ENCODE measurements at places on chromosomes 1 and 21.

DNA sequence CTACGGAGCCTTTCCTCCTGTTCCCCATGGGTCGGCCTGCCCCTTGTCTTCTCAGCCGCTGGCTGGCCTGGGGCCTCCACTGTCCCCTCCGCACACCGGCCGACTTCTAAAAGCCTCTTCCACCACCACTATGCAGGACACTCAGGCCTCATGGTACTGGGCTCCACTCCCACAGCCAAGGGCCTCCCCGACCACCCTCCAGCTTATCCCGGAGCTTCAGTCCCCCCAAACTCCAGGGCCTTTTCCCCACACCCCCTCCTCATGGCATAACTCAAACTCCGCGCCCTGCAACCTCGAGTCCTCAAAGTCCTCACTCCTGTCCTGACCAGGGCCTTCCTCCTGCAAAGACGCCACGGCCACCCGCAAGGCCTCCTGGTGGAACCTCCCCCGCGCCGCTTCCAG lies 2.0 kb downstream of the LRRC41 start:
- DNase-seq, result peak; percentile 17

DNA sequence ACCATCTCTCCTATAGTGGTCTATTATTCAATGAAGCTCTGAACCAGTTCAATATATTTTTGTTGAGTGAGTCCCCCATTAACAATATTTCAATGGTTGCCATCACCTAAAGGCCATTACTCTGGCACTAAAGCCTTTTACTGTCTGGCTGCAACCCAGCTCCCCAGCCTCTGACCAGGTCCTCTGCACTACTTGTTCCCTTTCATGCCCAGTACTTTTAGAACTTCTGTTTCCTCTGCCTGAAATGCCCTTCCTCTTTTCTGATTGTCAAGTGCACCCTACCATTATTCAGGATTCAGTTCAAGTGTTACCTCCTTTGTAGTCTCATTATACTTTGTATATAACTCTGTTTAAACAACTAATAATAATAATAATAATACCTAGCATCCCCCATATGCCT lies 30.4 kb upstream of the ZFYVE9 start:
- DNase-seq, result no peak

- DNase-seq, result no peak
These were observed 52.4 kb upstream of the PAX7 start for GRCh38 chr1:18578271-18578670.

DNA sequence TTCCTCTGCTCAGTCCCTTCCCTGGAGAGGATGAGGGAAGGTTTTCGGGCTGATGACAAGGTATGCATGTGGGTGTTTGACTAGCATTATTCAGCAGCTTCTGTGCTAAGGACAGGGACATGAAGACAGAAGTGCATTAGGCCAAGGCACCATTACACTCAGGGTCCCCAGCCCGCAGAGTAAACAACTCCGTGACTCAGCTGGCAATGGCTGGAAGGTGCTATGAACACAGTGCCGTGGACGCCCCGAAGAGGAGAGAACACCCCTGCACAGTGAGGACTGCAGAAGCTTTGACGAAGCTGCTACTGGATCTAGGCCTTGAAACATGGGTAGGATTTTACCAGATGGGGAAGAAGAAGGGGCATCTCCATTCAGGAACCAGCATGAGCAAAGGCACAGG lies 13.7 kb upstream of the EPS8L3 start:
- DNase-seq, result no peak

- DNase-seq, result peak; percentile 43
These were observed 115.9 kb downstream of the HIVEP3 start for GRCh38 chr1:41802532-41803501.

GRCh38 chr21:16815243-16815642 lies 697.6 kb upstream of the CXADR start:
- DNase-seq, result no peak

DNA sequence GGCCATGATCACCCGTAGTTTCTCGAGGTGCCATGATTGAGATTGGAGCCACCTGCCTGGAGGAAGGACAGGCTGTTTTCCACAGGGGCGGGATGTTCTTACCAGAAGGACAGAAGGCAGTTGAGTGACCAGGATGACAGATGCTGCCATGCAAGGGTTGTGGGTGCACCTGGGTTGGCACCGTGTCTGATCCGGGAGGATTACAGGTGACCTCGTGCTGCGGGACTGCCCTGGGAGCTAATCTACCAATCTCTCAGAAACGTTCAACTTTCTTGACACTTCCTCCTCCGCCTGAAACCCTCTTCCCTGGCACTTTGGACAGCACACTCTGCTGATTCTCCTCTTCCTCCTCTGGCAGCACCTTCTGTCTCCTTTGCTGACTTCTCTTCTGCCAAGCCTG lies 13.8 kb upstream of the SLC6A9 start:
- no peak for DNase-seq

GRCh38 chr1:208448425-208448824 lies 204.2 kb upstream of the PLXNA2 start:
- no peak for DNase-seq

- DNase-seq, result no peak
These were observed 17.4 kb upstream of the HIVEP3 start for GRCh38 chr1:41936107-41936506.

GRCh38 chr1:2354511-2355372 lies 36.6 kb downstream of the MORN1 start:
- no peak for DNase-seq

- no peak for DNase-seq
These were observed 6.4 kb downstream of the DYRK1A start for GRCh38 chr21:37372951-37373350.

- DNase-seq, result no peak
These were observed 26.2 kb upstream of the CD1D start for GRCh38 chr1:158154501-158154900.

- DNase-seq, result no peak
These were observed 269.5 kb downstream of the GRIK3 start for GRCh38 chr1:36764798-36765197.

- no peak for DNase-seq
These were observed 142.9 kb downstream of the TIAM1 start for GRCh38 chr21:31201144-31201543.

DNA sequence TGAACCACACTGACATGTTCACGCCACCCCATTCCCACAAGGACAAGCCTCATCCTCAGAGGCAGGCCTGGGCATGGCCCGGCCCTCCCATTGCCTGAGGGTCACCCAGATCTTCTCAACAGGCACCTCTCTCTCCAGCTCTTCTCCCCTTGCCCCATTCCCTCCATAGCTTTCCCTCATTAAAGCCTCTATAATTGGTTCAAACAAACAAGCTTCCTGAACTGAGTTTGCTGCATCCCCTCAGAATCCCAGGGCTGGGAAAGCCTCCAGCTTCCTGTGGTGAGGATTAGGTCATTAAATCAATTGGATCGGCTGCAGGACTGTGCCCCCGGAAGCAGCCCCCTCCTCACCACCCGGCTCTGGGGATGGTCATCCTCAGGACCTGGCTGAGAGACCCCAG lies 18.9 kb downstream of the CTNNBIP1 start:
- DNase-seq, result no peak

DNA sequence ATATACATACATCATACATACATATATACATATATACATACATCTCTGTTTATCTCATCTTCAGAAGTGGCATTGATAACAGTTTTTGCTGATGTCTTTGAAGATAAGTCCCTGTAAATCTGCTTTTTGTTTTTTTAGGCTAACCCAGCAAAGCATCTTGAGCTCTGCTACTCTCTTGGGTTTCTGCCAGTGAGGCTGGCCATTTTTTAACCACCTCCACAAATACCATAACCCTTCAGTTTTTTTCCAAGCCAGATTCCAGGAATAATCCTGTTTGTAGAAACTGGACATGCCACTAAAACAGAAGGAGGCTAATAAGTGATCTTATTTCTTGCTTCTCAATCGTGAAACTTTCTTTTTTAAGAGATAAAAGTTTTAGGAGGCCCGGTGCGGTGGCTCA lies 21.6 kb downstream of the SDHC start:
- DNase-seq, result no peak

- no peak for DNase-seq
These were observed 6.0 kb downstream of the TRPM2 start for GRCh38 chr21:44359396-44359795.

DNA sequence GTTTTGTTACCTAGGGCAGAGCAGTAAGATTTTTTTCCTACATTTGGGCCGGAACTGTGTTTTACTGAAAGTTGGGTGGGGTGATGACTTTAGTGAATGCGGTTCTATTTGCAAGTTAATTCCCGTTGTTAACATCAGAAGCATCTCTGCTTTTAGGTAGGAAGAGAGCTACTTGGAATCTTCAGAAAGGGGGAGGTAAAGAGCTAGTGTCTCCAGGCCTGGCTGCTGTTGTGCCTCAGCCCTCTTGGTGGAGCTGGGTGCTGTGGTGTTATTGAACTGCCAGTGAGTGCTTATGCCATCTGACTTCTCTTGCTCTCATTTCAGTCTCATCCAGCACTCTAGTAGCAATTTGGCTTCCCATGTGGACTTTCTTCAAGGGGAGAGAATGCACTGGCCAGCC lies 3.4 kb downstream of the KDM4A start:
- peak; percentile 13 for DNase-seq

- no peak for DNase-seq
These were observed 23.9 kb downstream of the CTNNBIP1 start for GRCh38 chr1:9886092-9886742.

GRCh38 chr1:50155541-50155940 lies 46.8 kb downstream of the ELAVL4 start:
- DNase-seq, result no peak

DNA sequence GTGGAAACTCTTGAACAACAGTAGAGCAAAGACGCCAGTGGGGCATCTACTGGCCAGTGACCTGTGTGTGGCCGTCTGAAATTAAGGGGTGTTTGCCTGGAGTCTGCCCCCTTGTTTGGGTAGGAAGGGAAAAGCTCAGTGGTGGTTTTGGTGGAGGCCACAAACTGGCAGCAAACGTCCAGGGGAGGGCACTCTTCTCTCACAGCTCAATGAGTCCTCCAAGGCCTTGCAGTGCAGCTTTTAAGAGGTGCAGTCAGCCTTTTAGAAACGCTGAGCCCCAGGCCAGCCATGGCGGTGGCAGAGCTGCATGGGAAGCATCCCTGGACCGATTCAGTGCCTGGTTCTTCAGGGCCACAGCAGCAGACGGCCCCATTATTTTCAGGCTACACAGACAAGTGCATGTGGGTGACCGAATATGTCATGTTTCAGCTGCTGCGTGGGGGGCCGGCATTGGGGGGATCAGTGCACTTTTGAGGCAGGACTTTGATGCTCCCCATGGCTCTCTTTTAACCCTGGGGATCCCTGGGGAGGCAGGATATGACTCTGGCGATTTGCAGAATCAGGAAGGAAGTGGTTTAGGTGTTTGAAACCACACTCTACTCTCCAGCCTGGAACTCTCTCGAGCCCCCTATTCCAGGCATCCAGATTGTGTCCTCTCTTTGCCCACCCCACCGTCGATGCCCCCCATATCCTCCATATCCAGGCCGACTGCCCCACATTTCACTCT lies 414.0 kb downstream of the PRDM2 start:
- DNase-seq, result no peak

DNA sequence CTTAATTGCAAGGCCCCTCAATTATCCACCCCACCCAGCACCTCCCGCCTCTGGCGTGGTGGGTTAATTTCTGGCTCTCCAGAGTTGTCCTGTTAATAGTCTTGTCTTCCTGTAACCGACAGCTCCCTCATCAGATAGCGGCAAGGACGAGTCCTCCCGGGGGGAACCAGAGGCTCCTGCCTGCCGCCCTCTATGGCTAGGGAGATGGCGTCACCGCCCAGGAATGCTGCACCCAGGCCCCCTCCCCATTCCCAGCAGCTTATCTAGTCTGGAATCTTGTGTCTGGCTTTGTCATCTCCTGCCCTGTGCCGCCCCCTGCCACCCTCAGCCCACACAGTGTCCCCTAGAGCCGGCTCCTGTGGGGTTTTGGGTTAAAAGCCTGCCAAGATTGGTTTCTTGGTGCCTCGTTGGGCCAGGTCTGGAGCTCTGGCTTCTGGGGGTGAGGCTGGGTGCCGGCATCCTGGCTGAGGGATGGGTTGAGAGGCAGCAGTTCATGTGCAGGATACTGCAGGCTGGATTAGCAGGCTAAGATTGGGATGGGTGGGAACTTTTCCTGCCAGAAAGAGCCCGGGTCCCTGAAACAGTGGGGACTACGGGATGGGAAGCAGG lies 48.8 kb downstream of the EDN2 start:
- no peak for DNase-seq

DNA sequence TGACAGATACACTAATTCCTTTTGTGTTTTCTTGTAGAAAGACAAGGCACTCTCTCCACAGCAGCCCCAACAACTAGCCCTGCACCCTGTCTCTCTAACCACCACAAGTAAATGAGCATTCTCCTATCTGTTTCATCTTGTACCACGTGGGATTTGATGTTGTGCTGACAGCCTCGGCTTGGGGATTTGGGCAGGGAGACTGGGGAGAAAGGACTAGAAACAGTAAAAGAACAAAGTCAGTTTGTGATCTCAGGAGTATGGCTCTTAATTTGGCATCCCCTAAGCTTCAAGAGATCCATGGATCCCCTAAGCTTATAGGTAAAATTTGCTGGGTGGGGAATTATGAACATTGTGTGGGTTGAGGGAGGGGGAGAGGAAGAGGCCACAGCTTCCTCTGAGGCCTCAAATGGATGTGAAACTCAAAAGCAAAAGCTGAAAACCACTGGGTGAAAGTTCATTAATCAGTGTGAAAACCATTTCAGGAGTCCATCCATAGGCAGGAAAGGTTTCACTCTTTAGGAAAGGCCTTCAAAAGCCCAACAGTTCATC lies 3.1 kb downstream of the C1orf162 start:
- DNase-seq, result peak; percentile 70

DNA sequence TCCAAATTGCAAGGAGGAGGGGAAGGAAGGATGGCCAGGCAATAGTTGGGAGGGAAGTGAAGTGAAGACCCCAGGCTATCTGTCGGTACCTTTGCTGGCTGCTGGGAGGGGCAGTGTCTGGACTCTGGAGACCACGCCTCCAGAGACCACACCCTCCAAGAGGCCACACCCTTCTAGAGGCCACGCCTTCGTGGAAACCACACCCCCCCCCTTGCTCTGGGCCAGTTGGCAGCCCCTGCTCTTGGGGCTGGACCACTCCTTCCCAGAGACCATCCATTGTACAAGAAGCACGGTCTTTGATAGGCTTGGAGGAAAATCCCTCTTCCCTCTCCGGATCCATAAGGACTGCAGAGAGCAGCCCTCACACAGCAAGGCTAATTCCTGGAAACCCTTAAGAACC lies 73.1 kb downstream of the RYR2 start:
- no peak for DNase-seq

DNA sequence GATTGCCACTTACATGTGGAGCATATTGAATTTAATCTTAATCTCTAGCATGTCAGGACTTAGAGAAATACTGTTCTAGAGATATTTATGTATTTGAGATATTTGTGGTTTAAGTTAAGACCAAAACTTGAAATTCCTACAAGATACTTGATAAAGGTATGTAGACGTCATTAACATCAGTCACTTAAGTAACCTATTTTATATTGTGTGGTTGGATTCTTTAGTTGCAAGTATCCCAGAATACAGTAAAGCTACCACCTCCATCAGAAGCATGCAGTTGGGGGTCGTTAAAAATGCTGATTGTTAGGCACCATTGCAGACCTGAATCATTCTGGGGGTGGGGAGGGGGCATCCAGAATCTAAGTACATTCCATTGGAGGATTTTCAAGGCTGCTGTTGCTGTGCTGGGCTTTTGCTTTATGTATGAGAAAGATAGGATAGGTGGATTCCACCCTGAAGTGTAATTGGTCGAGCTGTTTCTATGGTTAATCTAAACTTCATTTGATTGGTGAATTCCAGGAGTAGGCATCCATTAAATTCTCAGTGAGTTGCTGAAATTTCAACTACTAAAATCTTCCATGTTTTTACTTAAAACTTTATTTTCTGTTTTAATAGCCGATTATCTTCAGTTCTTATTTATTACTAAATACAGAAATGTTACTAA lies 4.0 kb downstream of the H3-3A start:
- DNase-seq, result no peak

- no peak for DNase-seq
These were observed 299.9 kb upstream of the PLD5 start for GRCh38 chr1:242824435-242824834.

GRCh38 chr1:999725-1000356 lies at the start of gene HES4:
TSS of gene HES4 (minus strand) at chr1:1000097. CDS start at chr1:999973, 124 bp downstream.
- peak; percentile 50 for DNase-seq
